Left ventricle myocardium inferior (tissue), 1 donor: ENCODE measurements at places on chromosomes 5 and 9.

DNA sequence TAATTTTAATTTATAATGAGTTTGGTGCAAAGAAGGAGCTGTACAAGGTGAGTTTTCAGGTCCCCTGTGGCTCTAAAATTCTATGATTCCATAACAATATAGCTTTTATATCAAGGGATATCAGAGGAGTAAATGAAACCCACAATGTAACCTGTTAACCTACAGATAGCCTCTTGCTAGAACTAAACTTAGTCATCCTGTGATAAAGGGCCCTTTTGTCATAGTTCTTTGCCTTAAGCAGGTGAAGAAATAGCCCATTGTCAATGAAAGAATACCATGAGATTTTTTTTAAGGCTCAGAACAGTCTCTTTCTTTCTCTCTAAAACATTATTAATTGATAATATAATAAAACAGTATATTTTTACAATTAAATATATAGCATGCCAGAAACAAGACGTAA lies 127.8 kb downstream of the NFIB start:
- DNase-seq, result no peak

GRCh38 chr9:72300873-72301272 lies 64.1 kb downstream of the ZFAND5 start:
- no peak for DNase-seq

DNA sequence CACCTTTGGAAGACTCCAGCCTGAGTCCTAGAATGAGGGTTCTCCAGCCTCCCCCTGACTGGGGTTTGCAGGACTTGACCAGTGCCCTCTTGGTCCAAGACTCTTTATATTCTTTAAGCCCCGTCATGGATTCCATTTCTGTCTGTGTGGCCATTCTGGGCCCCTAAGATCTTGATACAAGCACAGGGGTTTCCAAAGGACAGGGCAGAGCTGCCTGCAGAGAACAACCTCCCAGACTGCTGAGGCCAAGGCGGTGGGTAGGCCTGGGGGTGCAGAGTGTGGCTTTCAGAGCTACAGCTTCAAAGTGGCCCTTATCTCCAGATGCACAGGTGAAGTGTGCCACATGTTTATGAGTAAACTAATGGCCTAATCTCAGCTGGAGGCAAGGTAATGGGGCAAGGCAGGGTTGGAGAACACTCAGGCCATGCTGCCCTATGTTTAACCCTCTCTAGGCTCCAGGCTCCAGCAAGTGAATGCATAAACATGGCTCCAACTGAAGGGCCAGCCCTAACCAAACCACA lies 32.1 kb downstream of the FOXI1 start:
- no peak for DNase-seq

GRCh38 chr9:38309324-38310195 lies 82.9 kb upstream of the ALDH1B1 start:
- no peak for DNase-seq

DNA sequence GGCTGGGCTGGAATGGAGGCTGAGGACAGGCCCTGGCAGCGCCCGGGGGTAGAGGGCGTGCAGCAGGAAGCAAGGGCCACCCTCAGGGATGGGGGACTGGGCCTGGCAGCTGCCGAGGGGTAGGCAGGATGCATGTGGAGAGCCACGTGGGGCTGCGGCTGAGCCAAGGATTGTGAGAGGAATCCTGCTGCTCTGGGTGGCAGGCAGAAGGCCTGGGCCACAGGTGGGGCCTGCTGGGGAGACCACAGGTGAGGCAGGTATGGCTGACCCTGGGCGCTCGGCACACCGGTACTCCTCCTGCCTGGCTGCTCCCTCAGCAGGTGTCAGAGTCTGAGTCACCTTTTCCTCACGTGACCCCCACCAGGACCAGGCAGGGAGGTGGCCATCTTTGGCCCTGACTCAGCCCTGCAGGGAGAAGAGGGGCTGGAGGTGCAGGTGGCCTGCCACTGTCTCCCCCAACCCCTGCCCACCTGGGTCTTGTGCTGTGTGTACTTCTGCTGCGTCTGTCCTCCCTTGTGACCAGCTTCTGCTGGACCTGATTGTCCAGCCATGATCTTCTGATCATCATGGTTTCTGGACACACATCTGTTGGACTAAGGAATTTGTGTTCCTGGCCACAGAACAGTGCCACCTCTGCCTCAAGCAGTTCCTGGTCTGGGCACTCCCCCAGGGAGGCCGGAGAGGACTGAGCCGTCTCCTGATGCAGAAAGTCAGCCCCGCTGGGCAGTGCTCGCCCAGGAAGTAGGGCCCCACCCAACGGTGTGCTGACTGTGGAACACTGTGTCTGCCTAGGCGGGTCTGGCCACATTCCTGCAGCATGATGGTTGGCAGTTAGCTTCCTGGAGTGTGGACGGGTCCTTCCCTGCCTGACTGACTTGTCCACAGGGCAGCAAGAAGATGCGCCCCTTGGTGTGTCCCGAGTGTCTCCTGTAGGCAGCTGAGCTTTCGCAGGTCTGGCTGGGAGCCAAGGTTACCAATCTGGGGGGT lies 6.4 kb downstream of the ARRDC1 start:
- no peak for DNase-seq

GRCh38 chr5:40600383-40600782 lies 79.3 kb upstream of the PTGER4 start:
- no peak for DNase-seq

- DNase-seq, result no peak
Observed at GRCh38 chr9:4223312-4223833, 76.5 kb downstream of the GLIS3 start.

- peak; percentile 35 for DNase-seq
Observed at GRCh38 chr5:14587150-14587549, 5.6 kb downstream of the OTULINL start.

DNA sequence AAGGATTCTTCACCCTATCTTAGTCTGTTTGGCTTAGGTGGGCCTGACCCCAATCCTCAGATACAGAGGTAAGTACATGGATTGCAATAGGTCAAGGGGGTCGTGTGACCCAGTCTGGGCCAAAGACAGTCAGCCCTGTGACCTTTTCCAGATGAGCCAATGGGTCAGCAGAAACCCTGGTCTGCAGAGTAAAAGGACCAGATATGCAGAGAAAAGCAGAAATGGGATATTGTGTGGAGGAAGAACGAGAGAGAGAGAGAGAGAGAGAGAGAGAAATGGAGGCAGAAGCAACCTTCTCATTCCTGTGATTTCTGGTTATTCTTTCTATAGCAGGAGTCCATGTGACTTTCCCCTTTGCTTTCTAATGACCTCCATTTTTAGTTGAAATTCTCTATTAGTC lies 40.4 kb upstream of the CRB2 start:
- DNase-seq, result no peak

DNA sequence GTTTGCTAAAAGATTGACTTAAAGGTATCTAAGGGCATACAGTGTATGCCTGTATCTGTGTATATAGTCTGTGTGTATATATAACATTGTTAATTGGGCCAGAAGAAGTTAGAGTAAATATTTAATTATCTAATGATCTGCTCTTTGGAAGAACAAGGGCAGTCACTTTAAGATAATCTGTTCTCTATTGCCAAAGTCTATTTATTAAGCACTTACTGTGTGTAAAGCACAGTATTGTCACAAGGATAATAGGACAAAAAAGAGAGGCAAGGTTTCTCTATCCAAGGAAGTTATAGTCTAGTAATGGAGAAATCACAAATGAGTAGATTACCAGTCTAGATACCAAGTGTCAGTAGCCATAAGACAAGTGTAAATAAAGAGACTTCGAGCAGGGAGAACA lies 51.5 kb downstream of the SV2C start:
- DNase-seq, result no peak
